ENCODE measurements at places on chromosomes 1 and 21. TPM values are rescaled to one million over a fixed set of nuclear protein-coding genes. Genes with fewer than 3 reads are reported as not detected.

Gene APOBEC4
- not detected for polyA plus RNA-seq

Gene TRNP1
- polyA plus RNA-seq: 14.0 TPM

Gene LAMB3
- polyA plus RNA-seq: 0.10 TPM

Gene CYP4A22
- not detected for polyA plus RNA-seq

Gene TRPM2
- polyA plus RNA-seq: 4.9 TPM

Gene KLHDC7A
- polyA plus RNA-seq: not detected

Gene C1QTNF12
- not detected for polyA plus RNA-seq

Gene SPRR1B
- polyA plus RNA-seq: not detected

Gene CHI3L1
- polyA plus RNA-seq: not detected

Gene ALPL
- not detected for polyA plus RNA-seq

Gene ISG15
- 11.3 TPM for polyA plus RNA-seq

Gene RNF186
- polyA plus RNA-seq: not detected

Gene TAF1A
- polyA plus RNA-seq: 4.3 TPM

Gene FNDC10
- 1.5 TPM for polyA plus RNA-seq

Gene PRAMEF33
- not detected for polyA plus RNA-seq

Gene CTSS
- polyA plus RNA-seq: 1.7 TPM

Gene ZNF644
- polyA plus RNA-seq: 101 TPM

Gene ZBTB8OS
- 168 TPM for polyA plus RNA-seq

Gene LIN9
- polyA plus RNA-seq: 2.3 TPM

Gene FAM229A
- not detected for polyA plus RNA-seq

Gene KRTAP11-1
- not detected for polyA plus RNA-seq

Gene DNTTIP2
- polyA plus RNA-seq: 78.7 TPM

Gene MANEAL
- 20.3 TPM for polyA plus RNA-seq
